ENCODE measurements at places on chromosomes 7 and 10.
A peak's percentile ranks its signal among the peaks of the same experiment; 100 is the strongest.

- no peak for DNase-seq
Measured at GRCh38 chr10:4278186-4278585, 493.2 kb upstream of the KLF6 start.

- DNase-seq = no peak
Measured at GRCh38 chr10:95835149-95835860, 72.5 kb upstream of the CC2D2B start.

DNA sequence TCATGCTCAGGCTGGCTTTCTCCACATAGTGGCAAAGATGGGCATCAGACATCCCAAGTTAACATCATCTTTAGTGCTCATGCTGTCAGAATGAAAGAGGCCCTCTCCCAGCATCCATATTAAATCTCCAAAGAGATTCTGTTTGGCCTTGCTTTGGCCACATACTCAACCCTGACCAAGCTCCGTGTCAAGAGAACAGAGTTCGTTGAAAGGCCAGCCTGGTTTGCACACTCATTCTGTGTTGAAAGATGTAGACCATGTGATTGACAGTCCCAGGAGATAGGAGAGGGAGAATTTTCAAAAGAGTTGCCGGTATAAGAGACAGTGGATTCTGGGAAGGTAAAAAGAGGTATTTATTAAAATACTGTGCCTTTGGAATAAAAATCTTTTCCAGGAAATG is 19.7 kb downstream of the MET start:
- DNase-seq = no peak

DNA sequence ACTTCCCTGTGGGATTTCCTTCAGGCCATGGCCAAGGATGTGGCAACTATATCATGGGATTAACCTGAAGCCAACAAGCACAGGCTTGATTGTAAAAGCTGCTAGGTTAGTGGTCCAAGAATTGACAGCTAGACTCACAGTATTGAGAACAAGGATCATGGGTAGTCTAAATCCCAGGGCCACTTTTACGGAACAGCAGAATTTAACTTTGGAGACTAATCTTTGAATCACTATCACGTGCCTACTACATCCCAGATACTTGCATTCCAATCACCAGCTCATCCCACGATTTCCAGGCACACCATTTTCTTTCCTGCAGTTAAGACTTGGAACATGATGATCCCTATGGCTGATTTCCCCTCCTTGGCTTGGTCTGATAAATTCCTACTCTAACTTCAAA is 65.6 kb upstream of the ADO start:
- DNase-seq = no peak

- DNase-seq = no peak
Measured at GRCh38 chr7:151390598-151391357, 19.1 kb downstream of the WDR86 start.

DNA sequence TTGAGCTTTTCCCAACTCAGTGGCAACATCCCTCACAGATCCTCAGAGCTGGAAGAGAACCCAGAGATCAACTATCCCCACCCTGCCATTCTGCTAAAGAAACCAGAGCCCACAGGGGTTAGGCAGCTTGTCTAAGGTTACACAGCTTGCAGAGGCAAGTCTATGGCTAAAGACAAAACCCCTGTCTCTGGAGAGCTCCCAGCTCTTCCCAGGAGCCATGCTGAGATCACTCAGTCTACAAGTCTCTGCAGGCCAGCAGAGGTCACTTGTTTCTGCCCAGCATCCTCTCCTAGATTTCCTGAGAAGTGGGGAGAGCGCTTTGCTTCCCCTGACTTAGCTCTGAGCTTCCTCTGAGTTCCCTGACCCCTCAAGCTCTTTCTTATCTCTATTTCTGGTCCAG is 28.5 kb upstream of the LOXL4 start:
- no peak for DNase-seq

DNA sequence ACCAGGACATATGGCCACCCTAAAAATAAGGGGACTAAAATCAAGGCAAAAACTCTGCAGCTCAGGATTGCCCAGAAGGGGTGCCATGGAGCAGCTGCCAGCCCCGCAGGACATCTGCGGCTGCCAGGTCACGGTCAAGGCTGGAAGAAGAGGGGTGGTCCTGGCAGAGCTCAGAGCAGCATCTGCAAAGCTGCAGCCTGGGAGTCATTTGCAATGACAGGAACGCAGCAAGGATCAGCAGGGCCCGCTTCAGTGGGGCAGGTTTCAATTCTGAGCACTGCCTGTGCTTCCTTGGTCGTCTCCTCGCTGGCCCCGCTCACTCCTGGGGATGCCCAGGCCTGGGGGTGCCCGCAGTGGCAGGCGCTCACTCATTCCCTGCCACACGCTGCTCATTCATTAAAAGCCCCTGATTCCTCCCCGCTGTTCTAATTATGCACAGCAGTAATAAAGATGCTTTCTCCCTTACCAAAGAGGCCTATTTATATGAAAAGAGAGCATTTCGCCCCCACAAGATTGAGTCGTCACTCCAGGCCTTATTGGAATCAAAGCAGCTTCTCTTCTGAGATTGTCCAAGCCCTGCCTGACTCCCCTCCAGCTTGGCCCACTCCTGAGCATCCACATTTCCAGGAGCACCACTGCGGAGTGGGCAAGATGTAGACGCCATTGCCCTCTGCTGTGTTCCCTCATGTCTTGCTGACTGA is 4.6 kb downstream of the HSPA12A start:
- DNase-seq = peak; percentile 28

DNA sequence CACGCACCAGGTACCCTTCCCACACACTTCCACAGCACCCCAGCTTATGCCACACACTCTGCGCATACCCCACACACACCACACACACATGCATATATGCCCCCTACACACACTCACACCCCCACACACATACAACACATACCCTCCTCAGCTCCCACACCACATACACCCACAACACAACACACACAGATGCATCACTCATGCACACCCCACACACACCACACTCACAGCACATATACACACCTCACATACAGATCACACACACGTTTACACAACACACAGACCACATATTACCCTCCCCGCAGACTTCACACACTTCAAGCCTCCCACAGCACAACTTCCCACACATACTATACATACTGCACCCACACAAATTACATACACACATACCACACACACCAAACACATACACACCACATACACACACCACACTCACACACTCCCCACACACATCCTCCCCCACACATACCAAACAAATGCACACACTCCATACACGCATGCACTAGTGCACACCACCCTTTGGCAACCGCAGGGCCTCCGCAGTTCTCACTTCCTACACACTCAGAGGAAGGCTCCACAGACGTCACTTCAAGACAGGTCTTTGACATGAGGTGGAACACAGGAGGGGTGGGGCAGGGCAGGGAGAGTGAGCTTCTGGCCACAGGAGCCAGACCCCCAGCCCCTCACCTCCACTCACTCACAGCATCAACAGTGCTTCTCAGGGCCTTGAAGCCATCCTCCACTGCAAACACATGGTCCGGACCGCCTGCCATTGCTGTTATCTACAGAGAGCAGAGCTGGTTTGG is 18.5 kb upstream of the ANTXRL start:
- DNase-seq = no peak

DNA sequence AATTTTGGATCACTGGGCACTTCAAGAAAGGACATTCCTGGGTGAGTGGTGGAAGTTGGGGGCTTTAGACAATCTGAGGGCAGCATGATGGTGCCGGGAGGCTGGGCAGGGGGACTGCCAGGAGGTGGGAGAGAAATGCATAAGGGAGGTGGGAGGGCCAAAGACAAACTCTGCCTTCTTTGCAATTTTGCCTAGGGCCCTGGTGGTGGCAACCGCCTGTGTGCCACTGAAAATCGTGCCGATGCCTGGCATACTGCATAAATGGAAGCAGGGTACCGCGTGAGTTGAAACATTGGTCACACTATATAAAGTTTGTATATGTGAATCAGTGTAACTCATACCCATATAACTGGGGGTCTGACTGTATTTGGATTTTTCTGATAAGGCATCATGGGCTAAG is 3.3 kb downstream of the LUC7L2 start:
- DNase-seq = no peak

- no peak for DNase-seq
Measured at GRCh38 chr10:58696736-58697135, 184.1 kb downstream of the BICC1 start.

DNA sequence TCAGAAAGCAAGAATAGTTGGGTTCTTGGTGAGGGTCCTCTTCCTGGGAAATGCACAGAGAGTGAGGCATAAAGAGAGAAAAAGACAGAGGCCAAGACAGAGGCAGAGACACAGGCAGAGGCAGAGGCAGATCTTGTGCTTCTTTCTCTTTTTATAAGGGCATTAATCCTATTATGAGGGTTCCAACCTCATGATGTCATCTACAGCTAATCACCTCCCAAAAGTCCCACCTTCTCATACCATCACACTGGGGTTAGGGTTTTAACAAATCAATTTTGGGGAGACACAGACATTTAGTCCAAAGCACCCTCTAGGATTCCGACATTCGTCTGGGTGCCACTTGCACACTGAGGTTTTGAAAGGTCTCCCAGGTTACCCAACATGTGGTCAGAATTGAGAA is 17.8 kb downstream of the KCNK18 start:
- DNase-seq = no peak

GRCh38 chr7:57216340-57216739 is 84.1 kb upstream of the ZNF479 start:
- DNase-seq = no peak

GRCh38 chr7:25908154-25908949 is 243.6 kb upstream of the NFE2L3 start:
- DNase-seq = no peak

DNA sequence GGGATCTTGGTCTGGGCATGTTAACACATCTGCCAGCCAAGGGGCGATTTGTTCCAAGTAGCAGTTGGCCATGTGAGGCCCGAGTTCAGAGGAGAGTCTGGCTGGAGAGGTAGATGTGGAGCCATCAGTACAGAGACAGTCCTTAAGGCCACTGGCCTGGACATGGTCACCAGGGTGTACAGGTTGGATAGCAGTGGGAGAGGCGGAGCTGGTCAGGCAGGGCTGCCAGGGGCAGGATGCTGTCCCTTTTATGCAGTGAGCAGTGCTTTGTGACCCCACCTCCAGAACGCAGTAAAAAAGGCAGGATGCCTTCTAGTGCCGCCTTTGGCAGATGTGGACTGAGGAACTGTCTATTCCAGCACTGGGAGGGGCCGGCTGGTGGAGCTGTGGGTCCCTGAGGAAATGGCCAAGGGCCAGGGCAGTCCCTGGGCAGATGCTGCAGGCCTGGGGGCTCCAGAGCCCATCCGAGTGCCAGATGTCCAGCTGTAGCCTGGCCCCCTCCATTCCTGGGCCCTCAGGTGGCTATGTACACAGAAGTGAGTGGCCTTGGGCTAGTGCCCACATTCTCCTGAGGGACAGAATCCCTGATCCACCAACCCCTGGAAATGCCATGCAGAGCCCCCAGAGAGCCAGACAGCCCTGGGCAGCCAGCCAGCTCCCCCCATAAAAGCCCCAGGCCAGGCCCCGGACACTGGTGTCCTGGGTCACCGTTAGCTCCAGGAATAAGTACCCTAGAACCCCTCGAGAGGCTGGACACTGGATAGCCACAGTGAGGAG is 17.2 kb upstream of the MYL7 start:
- DNase-seq = no peak

DNA sequence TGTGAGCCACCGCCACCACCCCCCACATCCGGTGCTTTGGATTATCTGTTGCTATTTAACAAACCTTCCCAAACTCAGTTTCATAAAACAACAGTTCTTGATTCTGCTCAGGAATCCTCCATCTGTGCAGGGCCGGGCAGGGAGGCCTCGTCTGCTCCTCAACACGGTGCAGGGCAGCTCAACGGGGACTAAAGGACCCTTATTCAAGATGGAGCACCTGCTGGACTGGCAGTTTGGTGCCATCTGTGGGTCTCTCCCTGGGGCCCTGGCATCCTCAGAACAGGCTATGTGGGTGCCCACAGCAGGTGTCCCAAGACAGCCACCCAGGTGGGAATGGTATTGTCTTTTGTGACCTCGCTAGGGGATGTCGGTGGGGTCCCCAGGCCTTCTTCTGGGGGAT is 31.0 kb upstream of the ELFN1 start:
- DNase-seq = no peak

DNA sequence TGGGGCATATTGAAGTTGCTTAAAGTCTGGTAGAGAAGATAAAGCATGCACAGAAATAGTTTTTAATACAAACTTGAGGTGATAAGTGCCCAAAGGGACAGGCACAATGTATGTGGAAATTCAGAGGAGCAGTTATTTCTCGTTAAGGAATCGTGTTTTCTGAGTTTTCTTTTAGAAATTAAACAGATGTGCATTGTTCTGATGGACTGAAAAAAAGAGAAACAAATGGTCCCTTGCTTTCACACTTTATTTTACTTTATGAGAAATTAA is 45.6 kb downstream of the CNNM2 start:
- no peak for DNase-seq

- no peak for DNase-seq
Measured at GRCh38 chr7:137987563-137987962, 14.3 kb downstream of the CREB3L2 start.

- DNase-seq = no peak
Measured at GRCh38 chr10:33952692-33953360, 618.4 kb upstream of the NRP1 start.

DNA sequence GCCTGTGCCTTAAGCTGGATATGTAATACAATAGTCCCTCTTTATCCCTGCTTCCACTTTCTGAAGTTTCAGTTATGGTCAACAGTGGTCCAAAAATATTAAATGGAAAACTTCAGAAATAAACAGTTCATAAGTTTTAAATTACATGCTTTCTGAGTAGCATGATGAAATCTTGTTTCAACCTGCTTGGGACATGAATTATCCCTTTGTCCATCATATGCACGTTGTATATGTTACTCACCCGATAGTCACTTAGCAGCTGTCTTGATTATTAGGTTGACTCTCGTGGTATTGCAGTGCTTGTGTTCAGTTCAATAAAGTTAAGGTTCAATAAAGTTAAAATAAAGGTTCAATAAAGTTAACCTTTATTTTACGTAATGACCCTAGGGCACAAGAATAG is 25.5 kb downstream of the C1GALT1 start:
- DNase-seq = no peak

- no peak for DNase-seq
Measured at GRCh38 chr7:105743351-105744090, 132.9 kb downstream of the ATXN7L1 start.

GRCh38 chr7:22633286-22633953 is 93.6 kb upstream of the IL6 start:
- no peak for DNase-seq

DNA sequence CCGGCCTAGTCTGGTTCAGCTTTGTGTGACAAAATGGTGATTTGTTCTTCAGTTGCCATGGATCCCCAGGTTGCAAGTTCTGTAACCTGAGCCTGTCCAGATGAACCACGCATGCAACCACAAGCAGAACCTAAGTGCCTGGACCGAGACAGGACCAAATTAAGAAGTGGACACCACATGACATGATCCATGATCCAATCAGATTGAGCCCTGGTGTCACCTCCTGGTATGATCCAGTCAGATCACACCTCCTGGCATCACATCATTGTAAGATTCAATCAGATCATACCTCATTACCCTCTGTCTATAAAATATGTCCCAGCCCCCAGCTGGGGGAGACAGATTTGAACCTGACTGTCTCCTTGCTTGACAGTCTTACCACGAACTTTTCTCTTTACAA is 70.0 kb downstream of the MALSU1 start:
- no peak for DNase-seq

GRCh38 chr7:100483722-100484672 is at the start of gene NYAP1:
TSS of gene NYAP1 (plus strand) at chr7:100483927. CDS start at chr7:100485312, 1,385 bp downstream.
- no peak for DNase-seq

Measured in caudate nucleus (tissue), 63 donors.